IPS-NIHi11 (cell line): ENCODE measurements at places on chromosomes 2 and 18.

DNA sequence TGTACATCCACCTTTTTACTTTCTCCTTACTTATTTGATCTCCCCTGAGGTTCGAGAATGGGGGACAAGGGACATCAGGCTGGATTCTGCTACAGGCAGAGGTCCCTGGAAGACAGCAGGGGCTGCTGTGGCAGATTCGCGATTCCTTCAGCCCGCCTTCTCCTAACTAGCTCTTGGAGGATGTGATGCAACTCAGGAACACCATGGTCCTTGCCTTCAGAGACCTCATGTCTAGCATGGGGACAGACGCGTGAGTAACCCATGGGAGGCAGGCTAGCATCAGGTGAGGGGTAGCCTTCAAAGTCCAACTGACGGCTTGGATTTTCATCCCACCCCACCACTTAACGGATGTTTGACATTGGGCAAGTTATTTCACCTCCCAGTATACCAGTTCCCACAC, 869 bp upstream of the TCF23 start:
- DNase-seq: no peak

DNA sequence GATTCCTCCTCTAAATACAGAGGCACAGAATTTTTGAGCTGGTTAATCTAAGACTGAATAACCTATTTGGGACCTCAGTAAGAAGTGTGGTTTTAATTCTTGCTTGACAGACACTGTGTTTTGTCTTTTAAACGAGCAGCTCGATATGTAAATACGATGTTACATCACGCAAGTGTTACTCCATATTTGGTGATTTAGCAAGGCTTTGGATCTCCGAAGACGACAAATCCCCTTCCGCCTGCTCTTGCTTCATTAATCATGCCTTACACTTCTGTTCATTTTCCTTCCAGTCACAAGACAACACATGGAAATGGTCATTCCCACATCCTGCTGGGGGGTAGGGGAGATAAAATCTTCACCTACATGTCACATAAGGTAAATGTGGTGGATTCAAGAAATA, 9.4 kb downstream of the BCL11A start:
- DNase-seq: no peak

- DNase-seq: no peak
Observed at GRCh38 chr2:108593547-108594098, 59.4 kb downstream of the LIMS1 start.

GRCh38 chr2:197052356-197052755, 125.8 kb upstream of the PGAP1 start:
- DNase-seq: no peak

- no peak for DNase-seq
Observed at GRCh38 chr2:113228351-113228750, 50.4 kb downstream of the PAX8 start.

GRCh38 chr18:55300421-55300935, 287.5 kb downstream of the TCF4 start:
- DNase-seq: no peak

- no peak for DNase-seq
Observed at GRCh38 chr2:64524604-64525316, 632 bp downstream of the AFTPH start.

DNA sequence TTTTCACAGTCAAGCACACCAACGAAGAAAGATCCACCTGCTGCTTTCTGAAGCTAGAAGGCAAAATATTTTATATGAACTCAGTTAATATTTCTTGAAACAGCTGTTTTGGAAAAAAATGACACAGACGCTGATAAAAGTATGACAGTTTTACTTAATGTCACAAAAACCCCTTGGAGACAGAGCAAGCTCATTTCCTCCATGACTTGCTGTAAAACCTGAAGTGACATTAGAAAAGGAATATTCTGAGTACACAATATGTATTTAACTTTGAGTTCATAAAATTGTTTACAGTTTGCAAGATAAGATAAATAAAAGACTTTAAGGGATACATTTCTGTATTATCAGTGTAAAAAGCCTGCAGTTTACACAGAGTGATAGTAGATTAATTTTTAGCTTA, 105.4 kb downstream of the DSEL start:
- DNase-seq: no peak

DNA sequence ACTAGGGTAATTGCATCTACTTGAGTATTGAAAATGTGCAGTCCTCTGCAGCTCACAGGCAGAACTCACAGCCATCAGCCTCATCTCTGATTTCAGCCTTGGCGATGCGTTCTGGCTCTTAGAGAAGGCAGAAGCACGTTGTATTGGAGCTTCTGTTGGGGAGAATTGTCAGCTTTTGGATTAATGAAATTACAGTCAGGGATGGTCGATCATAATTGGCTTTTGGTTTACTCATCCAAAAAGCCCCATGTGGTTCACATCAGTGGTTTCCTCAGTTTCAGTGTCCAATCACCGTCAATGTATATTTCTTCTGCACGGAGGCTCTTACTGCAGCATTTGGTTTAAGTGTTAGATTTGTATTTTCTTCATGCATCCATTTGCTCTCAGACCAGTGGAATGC, 218.5 kb upstream of the SOX11 start:
- DNase-seq: no peak

GRCh38 chr2:74037379-74037860, 52.7 kb downstream of the TET3 start:
- no peak for DNase-seq

DNA sequence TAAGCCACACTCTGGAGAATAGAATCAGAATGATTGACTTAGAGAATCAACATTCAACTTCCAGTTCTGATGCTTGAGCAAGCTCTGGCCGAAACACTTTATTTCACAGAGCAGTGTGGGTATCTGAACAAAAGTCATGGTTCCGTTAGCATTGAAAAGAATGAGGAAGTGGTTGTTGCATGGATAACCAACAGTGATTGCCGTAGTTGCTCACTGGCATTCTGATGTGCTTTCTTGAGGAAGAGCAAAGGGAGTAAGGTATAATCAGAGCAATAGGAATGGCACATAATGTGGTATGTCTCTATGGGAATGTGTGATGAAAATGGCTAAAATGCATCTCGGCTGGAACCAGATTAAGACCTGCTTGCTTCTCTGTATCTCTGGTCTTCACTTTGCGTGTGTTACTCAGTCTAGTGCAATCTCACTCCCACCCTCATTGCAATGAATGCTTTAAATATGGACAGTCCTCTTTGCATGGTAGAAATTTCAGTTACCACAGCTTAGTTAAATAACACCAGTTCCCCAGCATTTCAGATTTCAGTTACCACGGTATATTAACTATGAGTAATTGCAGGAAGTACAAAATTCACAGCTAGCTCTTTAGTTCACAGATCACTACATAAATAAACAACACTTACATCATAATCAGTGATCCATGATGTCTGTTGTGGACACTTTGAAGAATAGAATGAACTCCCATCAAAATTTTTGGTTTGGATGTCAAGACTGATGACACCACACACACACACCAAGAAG, 7.8 kb upstream of the RAB12 start:
- DNase-seq: no peak

DNA sequence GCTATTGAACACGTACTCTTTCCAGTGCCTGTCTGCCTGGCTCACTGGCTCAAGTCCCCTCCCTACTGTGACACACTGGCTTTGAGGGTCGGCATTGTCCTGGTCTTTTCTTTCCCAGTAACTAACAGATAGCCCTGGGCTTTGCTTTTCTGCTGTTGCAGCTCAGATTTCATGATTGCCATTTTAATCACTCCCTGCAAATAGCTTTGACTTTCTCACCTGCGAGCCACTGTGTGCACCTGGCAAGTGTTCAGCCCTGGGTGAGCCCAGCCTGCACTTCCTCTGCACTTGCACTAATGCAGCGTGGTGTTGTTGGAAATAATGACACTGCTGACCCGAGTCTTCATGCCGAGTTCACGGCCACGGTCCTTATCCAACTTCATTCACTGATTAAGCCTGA, 52.9 kb downstream of the DCDC2C start:
- no peak for DNase-seq

DNA sequence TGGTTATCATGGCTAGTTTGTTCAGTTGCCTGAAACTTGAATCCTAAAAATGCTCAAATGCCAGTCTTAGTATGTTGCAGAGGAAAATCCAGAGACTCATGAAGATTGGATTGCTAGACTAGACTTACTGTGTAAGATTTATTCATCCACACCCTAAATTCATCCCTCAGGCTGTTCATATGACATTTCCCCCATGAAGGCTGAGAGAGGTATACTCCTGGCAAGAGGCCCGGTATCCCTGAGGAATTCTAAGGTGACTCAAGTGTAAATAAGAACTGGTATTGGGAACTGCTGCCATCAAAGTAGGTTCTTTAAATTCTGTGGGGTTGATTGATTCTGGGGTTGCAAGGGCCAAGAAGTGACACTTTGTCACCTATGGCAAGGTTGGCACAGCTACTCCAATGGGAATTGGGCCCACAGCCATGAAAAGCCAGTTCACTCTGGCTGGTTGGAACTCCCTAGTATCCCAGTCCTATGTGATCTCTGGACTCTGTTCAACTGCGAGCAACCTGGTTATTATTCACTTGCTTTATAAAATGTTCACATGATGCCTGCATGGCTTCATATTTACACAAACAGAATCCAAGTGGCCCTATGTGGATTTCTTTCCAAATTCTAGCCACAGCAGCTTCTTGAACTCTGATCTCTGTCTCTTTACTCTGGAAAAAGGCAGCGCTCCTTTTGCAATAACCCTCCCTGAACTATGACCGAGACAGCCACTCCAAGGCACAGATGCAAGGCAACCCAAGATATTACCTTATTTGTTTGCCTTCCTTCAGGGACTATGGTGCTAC, 429.1 kb downstream of the CBLN2 start:
- DNase-seq: no peak

GRCh38 chr18:13877157-13877556, 38.2 kb downstream of the MC2R start:
- no peak for DNase-seq

DNA sequence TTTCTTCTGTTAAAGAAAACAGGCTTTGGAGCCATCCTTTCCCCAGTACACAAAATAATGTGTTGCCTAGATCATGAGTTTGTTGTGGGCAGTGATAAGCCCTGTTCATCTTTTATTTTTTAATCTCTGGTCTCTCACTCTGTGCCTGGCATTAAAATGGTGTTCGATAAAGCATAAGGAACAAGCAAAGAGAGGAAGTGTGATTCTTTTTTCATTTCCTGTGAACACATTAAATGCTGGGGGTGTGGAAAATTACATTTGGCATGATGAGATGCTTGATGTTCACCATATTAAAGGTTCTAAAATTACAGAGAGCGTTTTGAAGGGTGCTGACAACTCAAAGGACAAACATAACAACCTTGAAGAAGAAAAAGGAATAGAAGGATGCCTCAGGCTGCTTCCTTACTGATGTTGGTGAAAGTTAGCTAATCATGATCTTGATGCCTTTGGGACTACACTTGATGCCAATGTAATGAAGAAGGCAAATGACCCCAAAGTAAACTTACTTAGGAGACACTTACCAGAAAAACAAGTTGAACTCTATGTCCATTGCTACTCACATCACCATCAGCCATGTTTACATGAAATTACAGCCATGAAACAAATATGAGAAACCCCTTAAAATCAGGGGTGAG, 33.0 kb downstream of the TMEFF2 start:
- no peak for DNase-seq

GRCh38 chr2:146721486-146721885, 1123.3 kb upstream of the ACVR2A start:
- no peak for DNase-seq

DNA sequence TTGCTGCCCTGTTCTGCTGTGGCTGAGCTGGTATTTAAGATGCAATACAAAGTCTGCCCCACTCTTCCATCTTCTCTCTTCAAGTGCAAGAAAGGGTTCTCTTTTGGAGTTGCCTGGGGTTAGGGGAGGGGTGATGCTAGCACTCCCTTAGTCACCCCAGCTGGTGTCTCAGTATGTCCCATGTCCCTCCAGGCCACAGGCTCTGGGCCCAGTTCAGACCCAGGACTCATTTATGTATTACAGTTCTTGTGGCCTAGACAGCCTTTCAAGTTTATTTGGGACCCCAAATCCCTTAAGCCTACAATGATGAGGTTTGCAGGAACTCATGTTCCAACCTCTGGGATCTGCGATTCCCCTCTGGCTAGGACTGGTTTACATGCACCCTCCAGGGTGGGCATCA, 47.2 kb upstream of the CCDC141 start:
- no peak for DNase-seq

- no peak for DNase-seq
Observed at GRCh38 chr18:25075783-25076182, 276.2 kb downstream of the ZNF521 start.
